ENCODE measurements at places on chromosomes 6 and 20. TPM values are rescaled to one million over a fixed set of nuclear protein-coding genes. Genes with fewer than 3 reads are reported as not detected.

GRCh38 chr6:144223686-144224085 lies 61.4 kb upstream of the UTRN start:
- no peak for DNase-seq

GRCh38 chr6:19452495-19452894 lies 384.7 kb upstream of the ID4 start:
- DNase-seq: no peak

- no peak for DNase-seq
Measured at GRCh38 chr20:1277529-1278322, 11.6 kb downstream of the SNPH start.

DNA sequence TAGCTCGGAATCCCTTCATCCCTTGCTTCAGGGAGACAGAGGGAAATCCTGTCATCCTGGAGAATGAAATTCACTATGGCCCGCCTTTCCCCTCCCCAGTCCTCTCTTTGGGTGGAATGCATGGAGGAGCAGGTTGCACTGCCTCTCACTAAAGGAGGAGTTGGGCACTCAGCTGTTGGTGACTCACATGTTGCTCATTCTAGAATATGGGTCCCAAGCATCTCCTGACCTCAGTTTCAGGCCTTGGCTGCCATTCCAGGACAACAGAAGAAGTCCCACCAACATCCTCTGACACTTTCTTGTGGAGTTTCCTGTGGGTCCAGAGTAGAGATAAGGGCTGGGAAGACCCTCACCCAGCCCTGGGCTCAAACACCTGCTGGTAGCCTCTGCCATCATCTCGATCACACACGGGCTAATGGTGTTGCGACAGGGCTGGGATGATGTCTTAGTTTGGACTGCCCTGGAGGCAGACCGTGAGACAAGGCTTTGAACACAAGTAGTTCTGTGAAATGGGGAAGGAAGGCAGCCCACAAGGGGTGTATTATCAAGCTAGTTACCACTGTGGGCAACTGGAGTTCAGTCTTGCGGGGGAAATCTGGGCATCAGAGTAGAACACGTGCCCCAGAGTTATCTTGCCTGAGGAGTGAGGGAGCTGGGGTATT lies 52.4 kb upstream of the RNF24 start:
- DNase-seq: no peak

DNA sequence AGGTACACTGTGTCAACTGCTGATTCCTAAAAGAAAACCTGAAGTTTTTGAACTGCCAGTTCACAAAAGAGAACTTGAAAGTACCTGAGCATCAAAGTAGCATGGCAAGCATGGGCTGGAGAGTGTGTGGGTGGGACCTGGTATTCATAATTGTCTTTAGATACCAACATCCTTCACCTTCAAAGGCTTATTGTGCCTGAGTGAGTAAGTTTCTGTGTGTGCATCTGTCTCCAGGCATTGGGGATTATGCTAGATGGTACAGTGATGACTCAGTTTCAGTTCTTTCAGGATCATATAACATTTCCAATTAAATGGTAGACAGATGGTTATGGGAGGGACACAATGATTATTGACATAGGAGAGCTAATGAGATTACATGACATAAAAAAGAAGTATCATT lies 238.5 kb downstream of the ZFAND3 start:
- DNase-seq: no peak

- no peak for DNase-seq
Measured at GRCh38 chr6:169019727-169020491, 233.7 kb downstream of the THBS2 start.

GRCh38 chr6:143540192-143540591 lies 28.7 kb upstream of the FUCA2 start:
- no peak for DNase-seq

GRCh38 chr6:151100326-151100725 lies 139.4 kb upstream of the AKAP12 start:
- DNase-seq: no peak

GRCh38 chr6:137002505-137002904 lies 42.3 kb downstream of the IL20RA start:
- DNase-seq: no peak

DNA sequence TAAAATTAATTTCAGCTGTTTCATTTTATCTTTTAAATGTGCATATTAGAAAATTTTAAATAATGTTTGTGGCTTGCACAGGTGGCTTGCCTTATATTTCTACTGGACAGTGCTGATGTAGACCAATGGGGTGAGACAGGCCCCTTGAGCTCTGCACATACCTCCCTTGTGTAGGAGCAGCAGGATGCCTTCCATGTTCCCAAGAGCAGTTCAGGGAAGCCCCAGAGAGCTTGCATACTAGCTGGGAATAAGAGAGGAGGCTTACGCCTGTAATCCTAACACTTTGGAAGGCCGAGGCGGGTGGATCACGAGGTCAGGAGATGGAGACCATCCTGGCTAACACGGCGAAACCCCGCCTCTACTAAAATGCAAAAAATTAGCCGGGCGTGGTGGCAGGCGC lies 61.4 kb downstream of the RFPL4B start:
- no peak for DNase-seq

DNA sequence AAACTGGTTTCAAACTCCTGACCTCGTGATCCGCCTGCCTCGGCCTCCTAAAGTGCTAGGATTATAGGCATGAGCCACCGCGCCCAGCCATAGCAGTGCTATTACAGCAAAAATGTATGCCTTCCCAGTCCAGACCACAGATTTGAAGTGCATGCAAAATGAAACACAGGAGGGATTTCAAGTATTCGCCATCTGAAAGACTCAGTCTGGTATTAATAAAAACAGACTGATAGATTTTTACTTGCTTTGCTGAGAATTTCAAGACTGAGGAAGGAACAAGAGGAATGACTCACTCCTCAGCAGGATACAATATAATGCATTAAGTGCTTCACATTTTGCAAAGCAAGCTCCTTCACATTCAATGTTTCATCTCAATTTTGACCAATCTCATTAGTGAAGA lies 134.9 kb downstream of the TMEM200A start:
- DNase-seq: no peak

DNA sequence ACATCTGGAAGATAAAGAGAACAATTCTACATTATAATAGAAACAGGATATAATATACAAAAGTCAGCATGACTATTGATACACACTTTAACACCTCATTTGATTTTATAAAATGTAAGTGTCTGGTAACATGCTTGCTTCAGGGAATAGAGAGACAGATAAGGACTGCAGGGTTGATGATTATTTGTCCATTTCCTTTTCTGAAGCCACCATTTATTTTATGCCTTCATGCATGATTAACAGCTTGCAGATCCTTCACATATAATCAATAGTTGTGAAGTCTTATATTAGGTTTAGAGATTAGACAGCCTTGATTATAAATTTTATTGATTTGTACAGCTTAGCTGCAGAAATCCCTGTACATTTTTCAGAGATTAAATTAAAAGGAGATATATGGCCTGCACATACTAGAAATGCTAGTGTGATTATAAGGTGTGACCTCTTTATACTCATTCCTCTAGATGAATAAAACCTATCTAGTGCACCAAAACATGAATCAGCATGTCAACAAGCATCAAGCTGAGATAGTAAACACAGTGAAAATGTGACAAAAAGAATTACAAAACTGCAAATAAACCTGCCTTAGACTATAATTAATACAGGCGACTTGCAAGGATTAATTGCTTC lies 198.8 kb upstream of the THEMIS start:
- no peak for DNase-seq

DNA sequence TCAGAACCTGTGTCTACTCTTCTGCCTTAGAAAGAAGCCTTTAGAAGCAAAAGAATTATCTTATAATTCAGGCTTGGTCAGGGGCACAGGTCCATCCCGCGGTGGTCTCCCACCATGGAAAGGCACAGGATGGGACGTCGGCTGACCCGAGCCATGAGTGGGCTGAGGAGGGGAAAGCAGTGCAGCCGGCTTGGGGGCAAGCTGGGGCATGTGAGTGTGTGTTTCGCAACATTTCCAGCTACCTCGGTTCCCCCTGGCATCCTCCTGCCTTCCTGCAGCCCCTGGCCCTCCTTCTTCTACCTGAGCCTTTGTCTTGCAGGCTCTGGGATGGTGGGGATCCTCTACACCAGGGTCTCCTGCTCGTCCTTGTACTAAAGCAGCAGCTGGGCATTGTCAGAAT lies 29.1 kb upstream of the FOXC1 start:
- no peak for DNase-seq

GRCh38 chr20:12372557-12372956 lies 454.9 kb downstream of the BTBD3 start:
- DNase-seq: no peak

DNA sequence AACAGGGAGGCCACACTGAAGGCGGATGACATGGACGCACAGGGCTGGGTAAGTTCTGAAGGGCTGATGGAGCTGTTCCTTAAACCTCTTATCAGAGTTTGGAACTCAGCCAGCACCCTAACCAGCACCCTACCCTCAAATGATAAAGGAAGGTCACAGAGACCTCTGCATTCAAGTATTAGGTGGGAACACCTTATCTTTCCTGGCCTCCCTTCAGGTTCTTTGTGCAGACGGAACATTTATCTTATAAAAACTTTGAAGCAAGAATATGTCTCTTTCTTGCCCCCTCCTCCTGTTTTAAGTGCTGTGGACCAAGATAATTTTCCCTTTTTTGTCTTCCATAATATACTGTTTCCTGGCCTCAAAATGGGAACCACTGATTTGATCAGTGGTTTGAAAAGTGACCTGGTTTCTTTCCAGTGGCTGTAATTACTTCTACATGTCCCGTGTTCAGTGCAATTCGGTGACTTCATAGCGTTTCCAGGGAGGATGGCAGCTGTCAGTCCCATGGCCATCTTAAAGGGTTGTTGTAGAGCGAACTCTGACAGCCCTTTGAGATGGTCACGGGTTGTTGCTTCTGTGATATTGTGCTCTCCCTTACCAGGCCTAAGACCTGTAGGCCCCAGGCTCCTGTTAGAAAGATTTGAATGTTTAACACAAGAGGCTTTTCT lies 213.2 kb upstream of the MYLIP start:
- DNase-seq: no peak

- no peak for DNase-seq
Measured at GRCh38 chr6:132400883-132401617, at the start of gene MOXD1. Gene MOXD1 (minus strand): TSS chr6:132401475. CDS start chr6:132401426, 49 bp downstream.

GRCh38 chr6:44489910-44490604 lies 102.6 kb downstream of the CDC5L start:
- no peak for DNase-seq

DNA sequence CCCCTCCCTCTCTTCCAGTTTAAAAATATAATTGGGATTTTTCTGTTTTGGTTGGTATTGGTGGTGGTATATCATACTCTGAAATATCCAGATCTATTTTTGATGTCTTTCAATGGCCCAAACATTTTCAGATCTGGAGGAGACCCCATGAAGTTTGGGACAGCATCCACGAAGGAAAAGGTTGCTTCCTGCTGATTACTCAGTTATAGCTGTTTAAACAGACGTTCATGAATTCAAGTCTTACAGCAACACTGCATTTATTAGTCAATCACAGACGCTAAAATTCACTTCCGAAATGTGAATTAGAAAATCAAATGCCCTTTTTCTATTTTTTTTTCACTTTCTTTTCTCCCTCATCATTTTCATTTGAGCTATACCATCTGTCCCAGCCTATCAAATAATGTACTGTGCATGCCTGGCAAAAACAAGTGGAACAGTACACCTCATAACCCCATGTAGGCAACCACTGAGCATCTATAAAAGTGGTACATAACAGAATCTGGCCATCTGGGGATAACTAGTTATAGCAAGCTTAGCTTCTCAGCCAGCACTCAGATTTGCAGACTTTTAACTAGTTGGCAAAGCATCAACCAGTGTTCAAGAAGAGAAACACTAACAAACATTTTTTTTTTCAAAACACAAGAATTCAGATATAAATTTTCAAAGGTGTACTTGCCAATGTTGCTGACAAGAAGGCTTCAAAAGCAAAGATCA lies 124.5 kb downstream of the HIVEP2 start:
- DNase-seq: no peak

DNA sequence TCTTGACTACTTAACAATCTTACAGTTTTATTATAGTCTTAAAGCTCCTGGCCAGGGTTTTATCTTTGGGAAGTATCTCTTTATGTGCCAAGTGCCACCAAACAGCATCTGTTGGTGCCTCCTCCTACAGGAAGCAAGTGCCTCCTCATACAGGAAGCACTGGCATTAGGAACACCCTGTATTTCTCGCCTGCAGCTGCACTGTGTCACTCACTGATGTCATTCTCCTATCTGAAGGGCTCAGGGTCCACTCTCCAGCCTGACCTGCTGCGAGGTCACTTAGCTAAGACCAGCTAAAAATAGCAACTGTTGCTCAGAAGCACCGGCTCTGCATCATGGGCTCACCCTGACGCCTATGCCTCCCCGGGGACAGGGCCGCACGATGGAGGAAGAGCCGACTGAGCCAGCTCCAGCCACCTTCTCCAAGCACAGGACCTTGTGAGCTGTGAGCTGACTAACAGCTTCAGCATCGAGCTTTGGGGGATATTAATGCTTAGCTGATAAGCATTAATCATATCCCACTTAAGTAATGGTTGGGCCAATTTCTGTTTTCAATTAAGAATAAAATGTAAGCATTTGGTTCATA lies 66.3 kb upstream of the CD93 start:
- no peak for DNase-seq

DNA sequence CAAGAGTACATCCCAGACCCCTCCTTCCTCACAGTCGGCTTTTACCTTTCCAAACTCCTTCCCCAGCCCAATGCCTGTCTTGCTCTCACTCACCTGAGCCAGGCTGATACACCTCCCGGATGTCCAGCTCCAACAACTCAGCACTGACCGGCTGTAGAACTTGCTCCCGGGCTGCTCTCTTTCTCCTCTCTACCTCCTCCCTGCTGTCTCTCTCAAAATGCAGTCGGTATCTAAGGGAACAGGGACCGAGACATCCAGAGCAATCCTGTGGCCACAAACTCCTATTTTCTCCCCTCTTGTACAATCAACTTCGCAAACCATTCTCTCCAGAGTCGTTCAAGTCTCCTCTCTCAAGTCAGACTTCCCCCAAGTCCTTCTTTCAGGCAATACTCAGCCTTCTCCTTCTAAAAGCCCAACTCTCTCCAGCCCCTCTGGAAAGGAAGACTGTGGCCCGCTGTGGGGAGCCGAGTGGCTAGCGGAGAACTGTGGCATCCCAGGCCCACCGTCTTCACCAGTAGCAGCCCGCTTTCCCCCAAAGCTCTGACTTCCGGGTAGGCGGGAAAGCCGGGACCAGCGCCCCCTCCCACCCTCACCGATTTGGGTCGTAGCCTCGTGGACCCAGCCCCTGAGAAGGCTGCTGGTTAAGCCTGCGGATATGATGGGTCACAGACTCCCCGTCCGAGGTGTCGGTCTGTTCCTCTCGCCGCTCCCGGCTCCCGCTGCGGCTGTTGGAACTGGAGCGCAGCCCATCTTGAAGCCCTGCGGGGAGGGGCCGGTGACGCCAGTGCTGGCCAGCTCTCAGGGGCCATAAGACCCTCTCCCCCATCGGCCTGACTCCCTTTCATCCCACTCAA lies 1.1 kb downstream of the GNL1 start:
- DNase-seq: peak; percentile 13

Gene PRR3
- total RNA-seq: 29.4 TPM

Gene BPIFA1
- not detected for total RNA-seq

Gene PAK5
- not detected for total RNA-seq

Gene NRM
- total RNA-seq: 3.1 TPM

Gene TULP1
- total RNA-seq: not detected

Gene NPBWR2
- not detected for total RNA-seq

Gene PRR18
- not detected for total RNA-seq

Gene ULBP2
- 1.0 TPM for total RNA-seq

Gene PACSIN1
- 0.46 TPM for total RNA-seq

Gene SYTL3
- total RNA-seq: 66.1 TPM

Gene SYCP2L
- total RNA-seq: not detected

Gene PTCHD4
- not detected for total RNA-seq
